ENCODE measurements at places on chromosomes 16 and 17. TPM values are rescaled to one million over a fixed set of nuclear protein-coding genes. Genes with fewer than 3 reads are reported as not detected.

GRCh38 chr17:35368081-35368830, 5.2 kb downstream of the SLFN11 start:
- DNase-seq, result no peak

- peak; percentile 95 for DNase-seq
Observed at GRCh38 chr17:29136998-29137730, 43.0 kb downstream of the MYO18A start.

SPNS3 gene
- not detected for total RNA-seq

CDH5 gene
- total RNA-seq, result 0.72 TPM

CAPN15 gene
- 25.3 TPM for total RNA-seq

All from osteoblast (primary cell).